ENCODE measurements at places on chromosomes 2 and 18.

- no peak for DNase-seq
Observed at GRCh38 chr2:129908721-129909373, 70.6 kb upstream of the RAB6C start.

DNA sequence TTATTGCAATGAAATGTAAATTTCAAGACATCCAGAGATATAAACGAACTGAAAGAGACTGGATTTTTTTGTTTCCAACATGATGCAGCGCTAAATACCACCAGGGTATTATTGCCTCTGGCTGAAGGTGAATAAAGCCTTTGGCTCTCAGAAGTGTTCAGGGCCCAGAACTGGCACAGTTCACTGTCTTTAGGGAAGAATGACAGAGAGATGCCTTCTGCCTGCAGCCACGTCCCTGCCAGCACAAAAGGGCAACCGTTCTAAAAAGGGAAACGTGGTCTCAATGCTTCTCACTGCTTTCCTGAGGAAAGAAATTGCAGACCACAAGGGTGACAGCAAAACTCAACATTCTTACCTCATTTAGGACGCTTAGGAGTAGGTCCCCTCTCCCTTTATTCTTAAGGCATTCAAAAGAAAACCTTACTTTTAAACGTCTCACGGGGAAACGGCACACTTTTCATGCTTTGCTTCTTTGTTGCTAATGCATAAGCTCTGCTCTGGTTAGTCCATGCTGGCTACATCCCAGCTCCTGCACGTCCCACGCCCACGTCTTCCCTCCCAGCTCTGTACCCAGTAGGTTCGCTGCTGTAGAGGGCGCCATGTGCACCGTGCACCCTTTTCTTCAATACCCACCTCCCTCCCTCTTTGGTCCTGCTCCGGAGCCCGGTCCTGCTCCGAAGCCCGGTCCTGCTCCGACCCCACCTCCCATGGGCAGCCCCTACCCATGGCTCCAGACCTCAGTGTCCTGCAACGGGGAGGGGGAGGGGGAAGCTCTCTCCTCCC lies 171.0 kb downstream of the HRH4 start:
- DNase-seq, result no peak

GRCh38 chr2:74944987-74945787 lies 13.3 kb upstream of the POLE4 start:
- peak; percentile 46 for DNase-seq

- DNase-seq, result peak; percentile 61
Observed at GRCh38 chr2:219352448-219353023, 20.0 kb upstream of the RESP18 start.

DNA sequence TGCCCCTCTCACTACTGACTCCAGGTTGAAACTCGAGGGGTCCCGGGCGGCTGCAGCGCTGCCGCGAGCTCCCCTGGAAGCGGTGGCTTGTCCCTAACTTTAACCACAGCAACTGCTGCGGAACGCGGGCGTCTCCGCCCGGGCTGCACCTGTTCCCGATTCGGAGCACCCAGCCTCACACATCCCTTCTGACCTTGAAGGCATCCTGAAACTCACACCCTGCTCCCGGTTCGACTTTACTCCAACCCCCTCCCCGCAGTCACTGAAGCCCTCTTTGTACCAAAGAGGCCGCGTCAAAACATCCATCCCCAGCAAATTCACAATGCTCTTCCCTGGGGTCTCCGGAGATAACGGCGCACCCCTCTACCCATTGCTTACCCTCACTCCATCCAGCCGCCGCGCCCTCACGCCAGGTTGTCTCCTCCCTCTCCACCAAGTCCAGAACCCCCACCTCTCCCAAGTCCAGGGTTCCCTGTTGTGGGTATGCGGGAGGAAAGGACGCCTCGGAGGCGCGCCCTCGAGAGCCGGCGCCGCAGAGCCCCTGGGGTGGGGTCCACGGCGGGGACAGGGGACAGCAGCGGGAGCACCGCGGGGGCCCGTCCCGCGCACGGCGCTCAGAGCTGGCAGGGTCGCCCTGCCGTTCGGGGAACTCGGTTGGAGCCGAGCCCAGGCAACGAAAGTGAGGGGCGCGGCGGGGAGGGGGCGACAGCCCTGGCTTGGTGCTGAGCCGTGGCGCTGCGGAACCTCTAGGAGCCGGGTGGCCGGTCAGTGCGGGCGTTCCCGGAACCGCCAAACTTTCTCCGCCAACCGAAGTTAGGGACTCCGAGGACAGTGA lies 934 bp downstream of the MYO5B start:
- peak; percentile 23 for DNase-seq

DNA sequence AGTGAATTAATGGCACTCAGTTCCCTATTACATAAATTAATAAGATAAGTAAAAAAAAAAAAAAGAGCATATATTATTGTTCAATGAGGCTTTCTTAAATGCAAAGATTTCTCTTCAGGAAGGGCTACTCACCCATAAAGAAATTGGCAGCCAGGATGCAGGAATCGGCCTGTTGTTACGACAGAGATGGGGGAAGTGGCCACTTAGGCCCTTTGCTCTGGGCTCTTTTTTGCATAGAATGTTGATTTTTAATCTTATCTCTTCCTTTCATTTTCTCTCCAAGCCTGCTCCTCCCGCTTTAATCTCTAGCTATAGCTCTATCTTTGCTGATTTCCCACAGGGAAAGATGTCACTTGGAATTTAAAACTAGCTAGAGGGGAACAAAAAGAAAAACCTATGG lies 391.8 kb upstream of the CRIM1 start:
- no peak for DNase-seq

DNA sequence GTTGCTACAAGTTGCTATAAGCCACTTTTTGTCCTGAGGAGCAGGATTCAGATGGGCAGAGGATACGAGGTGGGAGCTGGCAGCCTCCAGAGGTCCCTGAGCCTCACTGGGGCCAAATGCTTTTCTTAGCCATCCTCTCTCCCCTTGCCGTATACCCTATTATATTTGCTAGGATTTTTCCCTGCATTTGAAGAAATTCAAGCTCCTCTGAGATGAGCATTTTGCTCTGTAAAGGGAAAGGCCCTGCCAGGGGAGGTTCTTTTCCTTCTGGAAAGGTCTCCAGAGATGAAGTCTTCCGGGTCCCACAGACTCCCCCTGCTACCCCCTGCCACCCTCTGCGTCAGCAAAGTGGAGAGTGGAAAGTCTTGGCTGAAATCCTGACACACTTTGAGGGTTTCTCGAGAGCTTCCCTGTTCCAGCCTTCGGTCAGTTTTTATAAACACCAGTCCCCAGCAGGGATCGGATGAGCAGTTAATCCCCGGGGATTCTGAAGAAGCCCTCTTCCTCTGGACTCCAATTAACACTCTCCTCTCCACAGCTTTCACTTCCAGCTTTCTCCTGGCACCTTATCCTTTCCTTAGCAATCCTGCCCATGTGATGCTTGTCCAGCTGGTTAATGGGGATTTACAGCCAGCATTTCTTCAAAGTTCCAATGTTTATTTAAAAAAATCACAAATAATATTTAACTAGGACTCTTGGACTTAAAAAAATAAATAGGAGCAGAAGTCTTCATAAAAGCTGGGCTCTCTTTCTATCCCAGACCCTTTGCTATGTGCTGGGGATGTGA lies 13.1 kb downstream of the CYRIA start:
- DNase-seq, result no peak

DNA sequence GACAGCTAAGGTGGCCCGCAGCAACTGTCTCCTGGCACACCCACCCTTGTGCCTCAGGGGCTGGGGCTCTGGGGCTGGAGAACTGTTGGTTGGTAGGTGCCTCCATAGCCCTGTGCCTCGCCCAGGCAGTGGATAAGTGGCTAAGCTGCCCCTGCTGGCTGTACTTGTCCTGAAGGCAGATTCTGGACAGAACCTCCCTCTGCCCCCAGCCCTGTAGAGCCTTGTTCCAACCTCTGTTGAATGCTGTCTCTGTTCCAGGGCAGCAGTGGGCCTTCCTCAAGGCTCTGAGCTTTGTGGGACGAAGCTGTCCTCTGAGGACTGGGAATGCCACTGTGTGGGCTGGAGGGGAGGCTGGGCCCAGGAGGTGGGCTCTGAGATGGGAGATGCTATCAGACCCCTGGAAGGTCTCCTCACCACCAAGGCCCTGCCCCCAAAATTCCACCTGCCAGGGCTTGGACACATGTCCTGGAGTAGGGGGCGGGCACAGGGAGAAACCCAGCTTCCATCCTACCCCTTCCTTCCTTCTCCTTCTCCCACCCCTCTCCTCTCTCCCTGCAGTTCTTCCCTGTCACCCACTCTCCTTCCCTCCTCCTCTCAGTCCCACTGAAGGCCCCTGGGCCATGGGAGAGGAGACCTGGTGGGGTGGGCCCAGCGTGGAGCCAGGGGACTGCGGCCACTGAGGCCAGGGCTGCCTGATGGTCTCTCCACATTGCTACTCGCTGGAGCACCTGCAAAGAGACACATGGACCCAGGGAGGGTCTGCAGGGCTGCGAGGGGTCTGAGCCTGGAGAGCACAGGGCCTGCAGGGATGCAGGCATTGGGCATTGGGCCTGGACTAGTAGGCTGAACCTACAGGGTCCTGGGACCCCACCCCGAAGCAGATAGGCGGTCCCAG lies 1.7 kb upstream of the PDCD1 start:
- DNase-seq, result no peak

- no peak for DNase-seq
Observed at GRCh38 chr18:11925800-11926481, 17.8 kb upstream of the MPPE1 start.

GRCh38 chr18:50131591-50131990 lies 63.4 kb downstream of the MYO5B start:
- peak; percentile 59 for DNase-seq
